ENCODE measurements at places on chromosomes 5 and 9. TPM values are rescaled to one million over a fixed set of nuclear protein-coding genes. Genes with fewer than 3 reads are reported as not detected.
A peak's percentile ranks its signal among the peaks of the same experiment; 100 is the strongest.

The CAMK2A gene
- total RNA-seq = not detected

- H3K4me1 ChIP-seq = peaks cover 32% of the 10 kb centered on the region
- peak overlapping the region; percentile 97 for H3K4me3 ChIP-seq
- H3K27me3 ChIP-seq = peaks cover 6% of the 10 kb centered on the region
- peak; percentile 95 for DNase-seq
- H3K36me3 ChIP-seq = no peaks in the 10 kb centered on the region
- H3K27ac ChIP-seq = peak overlapping the region; percentile 100
These were observed 631 bp upstream of the C9orf72 start for GRCh38 chr9:27573634-27574590.

GRCh38 chr5:54646356-54647101 lies 129.0 kb downstream of the SNX18 start:
- peaks cover 50% of the 10 kb centered on the region for H3K4me1 ChIP-seq
- peak; percentile 74 for DNase-seq
- H3K36me3 ChIP-seq = peaks cover 4% of the 10 kb centered on the region
- H3K4me3 ChIP-seq = peak overlapping the region; percentile 46

DNA sequence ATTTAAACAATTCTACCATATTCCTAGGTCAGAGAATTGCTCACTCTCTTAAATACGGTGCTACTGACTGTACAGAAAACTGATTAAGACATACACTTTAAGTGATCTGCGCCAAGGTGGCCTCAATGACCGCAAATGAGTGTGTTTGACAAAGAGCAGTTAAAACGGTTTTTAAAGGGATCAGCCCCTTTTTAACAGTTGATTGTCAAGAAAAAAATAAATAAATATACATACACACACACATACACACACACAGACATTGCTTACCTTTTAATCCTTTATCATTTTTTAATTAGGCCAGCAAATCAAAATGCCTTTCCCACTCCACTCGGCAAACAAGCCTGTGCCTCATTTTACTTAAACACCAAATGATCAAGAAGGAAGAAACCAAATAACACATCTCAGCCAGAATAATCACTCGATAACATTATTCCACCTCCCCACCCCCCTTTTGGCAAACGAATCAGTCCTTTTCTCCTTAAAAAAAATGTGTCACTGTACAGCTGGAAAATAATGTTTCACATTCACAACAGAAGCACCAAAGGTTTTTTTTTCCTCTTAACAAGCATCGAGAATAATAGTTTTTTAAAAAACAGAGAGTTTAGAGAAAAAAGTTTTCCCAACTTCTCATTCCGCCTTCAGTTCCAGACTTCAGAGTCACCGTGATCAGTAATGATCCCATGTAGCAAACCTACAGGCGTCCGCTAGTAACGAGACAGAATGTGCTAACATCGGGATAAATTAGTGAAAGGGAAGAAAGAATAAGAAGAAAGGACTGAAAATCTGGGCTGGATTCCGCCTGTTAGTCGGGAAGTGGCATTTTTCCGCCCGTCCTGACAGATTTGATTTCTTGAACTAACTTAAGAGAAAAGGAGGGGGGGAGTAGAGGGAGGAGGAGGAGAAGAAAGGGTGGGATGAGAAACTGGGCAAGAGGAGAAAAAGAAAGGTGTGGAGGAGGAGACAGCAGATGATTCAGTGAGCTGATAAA lies at the start of gene ZNF608:
Gene ZNF608, minus strand, starts transcription at position 712 of the 988 bp plus-strand sequence. CDS start 1,650 bp downstream, outside the sequence.
- H3K27me3 ChIP-seq = peaks cover 41% of the 10 kb centered on the region
- no peaks in the 10 kb centered on the region for H3K36me3 ChIP-seq
- peaks cover 2% of the 10 kb centered on the region for H3K4me1 ChIP-seq
- no peak within 1 kb of the TSS for H3K27ac ChIP-seq
- no peak for DNase-seq
- H3K4me3 ChIP-seq = no peak within 1 kb of the TSS

DNA sequence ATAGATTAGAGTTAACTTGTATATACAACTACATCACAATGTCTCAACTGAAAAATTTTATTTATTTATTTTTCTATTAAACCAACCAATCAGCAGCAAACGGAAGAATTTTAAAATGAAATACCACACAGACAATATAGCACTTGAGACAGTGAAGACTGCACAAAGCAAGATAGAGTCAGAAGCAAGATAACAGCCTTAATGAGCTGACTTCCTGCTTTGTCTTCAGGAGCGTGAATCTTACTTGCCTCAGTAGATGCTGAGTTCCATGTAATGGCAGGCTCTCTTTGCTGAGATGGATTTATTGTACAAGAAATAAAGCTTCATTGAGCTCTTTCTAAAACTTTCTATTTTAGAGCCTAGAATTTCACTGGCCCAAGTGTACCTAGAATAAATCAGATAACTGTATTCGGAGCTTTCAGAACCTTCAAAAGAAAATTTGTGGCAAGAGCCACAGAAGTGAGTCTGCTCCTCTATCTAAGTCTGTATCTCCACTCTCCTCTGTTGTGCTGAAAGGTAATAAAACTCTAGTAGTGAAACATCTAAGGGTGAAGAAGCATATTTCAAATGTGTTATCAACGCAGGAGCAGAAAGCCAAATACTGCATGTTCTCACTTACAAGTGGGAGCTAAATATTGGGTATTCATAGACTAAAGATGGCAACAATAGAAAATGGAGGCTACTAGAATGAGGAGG lies 83.3 kb upstream of the ANKRD55 start:
- H3K27me3 ChIP-seq = peaks cover 2% of the 10 kb centered on the region
- no peak overlapping the region for H3K4me3 ChIP-seq
- H3K36me3 ChIP-seq = no peaks in the 10 kb centered on the region
- DNase-seq = no peak
- H3K4me1 ChIP-seq = peaks cover 28% of the 10 kb centered on the region
- no peak overlapping the region for H3K27ac ChIP-seq

- H3K27ac ChIP-seq = no peak overlapping the region
- no peak for DNase-seq
- no peak overlapping the region for H3K4me3 ChIP-seq
- peaks cover 5% of the 10 kb centered on the region for H3K27me3 ChIP-seq
These were observed 25.2 kb downstream of the TMEM252 start for GRCh38 chr9:68515326-68516017.

The PRKACG gene
- total RNA-seq = not detected

The ADCY2 gene
- total RNA-seq = not detected

DNA sequence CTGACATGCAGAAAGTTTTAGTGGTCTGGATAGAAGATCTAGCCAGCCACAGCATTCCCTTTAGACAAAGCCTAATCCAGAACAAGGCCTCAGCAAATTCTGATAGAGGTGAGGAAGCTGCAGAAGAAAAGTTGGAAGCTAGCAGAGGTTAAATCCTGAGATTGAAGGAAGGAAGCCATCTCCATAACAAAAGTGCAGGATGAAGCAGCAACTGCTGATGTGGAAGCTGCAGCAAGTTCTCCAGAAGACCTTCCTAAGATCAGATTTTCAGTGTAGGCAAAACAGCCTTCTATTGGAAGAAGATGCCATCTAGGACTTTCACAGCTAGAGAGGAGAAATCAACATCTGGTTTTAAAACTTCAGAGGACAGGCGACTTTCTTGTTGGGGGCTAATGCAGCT lies 77.5 kb downstream of the TRIO start:
- H3K27me3 ChIP-seq = peaks cover 23% of the 10 kb centered on the region
- no peaks in the 10 kb centered on the region for H3K36me3 ChIP-seq
- H3K4me1 ChIP-seq = peaks cover 8% of the 10 kb centered on the region
- no peak overlapping the region for H3K4me3 ChIP-seq
- H3K27ac ChIP-seq = no peak overlapping the region
- DNase-seq = no peak

GRCh38 chr5:134440201-134440755 lies 28.6 kb upstream of the CDKN2AIPNL start:
- peaks cover 11% of the 10 kb centered on the region for H3K4me1 ChIP-seq
- H3K27ac ChIP-seq = no peak overlapping the region
- no peaks in the 10 kb centered on the region for H3K27me3 ChIP-seq
- no peak overlapping the region for H3K4me3 ChIP-seq

DNA sequence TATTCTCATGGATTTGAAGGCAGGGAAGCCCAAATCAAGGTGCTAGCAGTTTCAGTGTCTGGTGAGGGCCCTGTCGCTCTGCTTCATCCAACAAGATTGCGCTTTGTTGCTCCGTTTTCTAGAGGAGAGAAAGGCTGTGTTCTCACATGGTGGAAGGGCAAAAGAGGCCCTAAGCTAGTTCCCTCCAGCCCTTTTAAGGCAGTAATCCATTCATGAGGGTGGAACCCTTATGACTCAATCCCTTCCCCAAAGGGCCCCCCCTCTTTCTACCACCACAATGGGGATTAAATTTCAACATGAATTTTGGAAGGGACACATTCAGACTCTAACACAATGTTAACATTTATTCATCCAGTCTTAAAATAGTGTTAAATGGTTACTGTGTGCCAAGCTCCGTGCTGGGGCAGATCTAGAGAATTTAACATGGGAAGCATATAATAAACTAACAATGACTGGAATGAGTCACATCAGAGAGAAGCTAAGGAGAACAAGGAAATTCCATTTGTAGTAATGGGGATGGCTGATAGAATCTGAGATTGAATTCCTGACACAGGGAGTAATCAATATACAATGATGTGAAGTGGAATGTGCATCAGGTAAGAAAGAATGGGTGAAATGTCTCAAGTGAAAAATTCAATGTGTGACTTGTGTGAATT lies 382.8 kb upstream of the ZNF608 start:
- no peaks in the 10 kb centered on the region for H3K36me3 ChIP-seq
- H3K27me3 ChIP-seq = no peaks in the 10 kb centered on the region
- no peak overlapping the region for H3K27ac ChIP-seq

- H3K27ac ChIP-seq = no peak overlapping the region
- H3K4me3 ChIP-seq = no peak overlapping the region
- H3K36me3 ChIP-seq = no peaks in the 10 kb centered on the region
- peaks cover 9% of the 10 kb centered on the region for H3K4me1 ChIP-seq
- DNase-seq = no peak
These were observed 181.8 kb downstream of the GADD45G start for GRCh38 chr9:89786655-89787054.

The HTR1A gene
- total RNA-seq = not detected

- peaks cover 2% of the 10 kb centered on the region for H3K27me3 ChIP-seq
- DNase-seq = no peak
- peak overlapping the region; percentile 84 for H3K4me3 ChIP-seq
- no peak overlapping the region for H3K27ac ChIP-seq
- no peaks in the 10 kb centered on the region for H3K36me3 ChIP-seq
These were observed 619 bp upstream of the APC start for GRCh38 chr5:112737070-112737462.

GRCh38 chr9:25684321-25684720 lies 6.1 kb upstream of the TUSC1 start:
- H3K27me3 ChIP-seq = no peaks in the 10 kb centered on the region
- no peak overlapping the region for H3K27ac ChIP-seq
- H3K4me1 ChIP-seq = no peaks in the 10 kb centered on the region
- no peak overlapping the region for H3K4me3 ChIP-seq
- H3K36me3 ChIP-seq = no peaks in the 10 kb centered on the region

GRCh38 chr5:179143446-179143845 lies 83.3 kb downstream of the ZNF354C start:
- H3K36me3 ChIP-seq = peaks cover 3% of the 10 kb centered on the region
- no peak overlapping the region for H3K4me3 ChIP-seq
- H3K4me1 ChIP-seq = peaks cover 14% of the 10 kb centered on the region
- DNase-seq = no peak

GRCh38 chr5:143182901-143183820 lies 220.3 kb downstream of the NR3C1 start:
- peaks cover 30% of the 10 kb centered on the region for H3K36me3 ChIP-seq
- H3K4me3 ChIP-seq = peak overlapping the region; percentile 43
- H3K27me3 ChIP-seq = no peaks in the 10 kb centered on the region
- H3K4me1 ChIP-seq = peaks cover 61% of the 10 kb centered on the region
- peak overlapping the region; percentile 82 for H3K27ac ChIP-seq
- DNase-seq = peak; percentile 33

DNA sequence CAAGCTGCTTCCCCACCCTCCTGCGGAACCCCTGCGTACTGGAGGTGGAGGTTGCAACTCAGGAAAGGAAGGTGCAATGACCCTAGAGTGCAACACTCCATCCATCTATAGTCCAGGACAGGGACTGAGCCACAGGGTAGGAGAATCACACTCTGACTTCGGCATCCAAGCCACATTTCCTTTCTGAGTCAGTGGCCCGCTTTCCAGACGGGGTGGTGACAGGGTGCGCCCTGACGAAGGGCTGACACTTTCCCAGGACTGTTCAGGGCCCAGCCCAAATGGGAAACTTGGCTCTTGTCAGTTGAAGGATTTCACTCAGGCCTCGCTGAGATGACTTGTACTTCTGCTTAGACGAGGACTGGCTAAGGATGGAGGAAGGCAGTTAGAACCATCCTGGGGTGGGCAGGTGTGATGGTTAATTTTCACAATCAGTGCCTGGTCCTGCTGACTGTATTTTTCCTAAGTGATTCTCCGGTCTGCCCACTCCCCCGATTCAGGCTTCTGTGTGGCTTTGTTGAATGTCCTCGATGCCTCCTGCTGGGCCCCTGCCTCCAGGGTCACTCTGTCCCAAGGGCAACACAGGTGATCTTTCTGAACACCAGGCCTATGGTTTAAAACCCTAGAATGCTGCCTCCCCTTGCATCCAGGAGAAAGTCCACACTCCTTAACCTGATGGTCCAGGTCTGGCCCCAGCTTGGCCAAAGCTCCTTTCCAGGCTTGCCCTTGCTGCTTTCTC lies 228.1 kb downstream of the FSTL4 start:
- H3K27me3 ChIP-seq = peaks cover 9% of the 10 kb centered on the region
- H3K36me3 ChIP-seq = no peaks in the 10 kb centered on the region
- no peak for DNase-seq

GRCh38 chr5:157045601-157046000 lies 13.3 kb downstream of the HAVCR1 start:
- H3K36me3 ChIP-seq = peaks cover 5% of the 10 kb centered on the region
- no peak overlapping the region for H3K4me3 ChIP-seq
- no peak overlapping the region for H3K27ac ChIP-seq
- peaks cover 22% of the 10 kb centered on the region for H3K4me1 ChIP-seq

DNA sequence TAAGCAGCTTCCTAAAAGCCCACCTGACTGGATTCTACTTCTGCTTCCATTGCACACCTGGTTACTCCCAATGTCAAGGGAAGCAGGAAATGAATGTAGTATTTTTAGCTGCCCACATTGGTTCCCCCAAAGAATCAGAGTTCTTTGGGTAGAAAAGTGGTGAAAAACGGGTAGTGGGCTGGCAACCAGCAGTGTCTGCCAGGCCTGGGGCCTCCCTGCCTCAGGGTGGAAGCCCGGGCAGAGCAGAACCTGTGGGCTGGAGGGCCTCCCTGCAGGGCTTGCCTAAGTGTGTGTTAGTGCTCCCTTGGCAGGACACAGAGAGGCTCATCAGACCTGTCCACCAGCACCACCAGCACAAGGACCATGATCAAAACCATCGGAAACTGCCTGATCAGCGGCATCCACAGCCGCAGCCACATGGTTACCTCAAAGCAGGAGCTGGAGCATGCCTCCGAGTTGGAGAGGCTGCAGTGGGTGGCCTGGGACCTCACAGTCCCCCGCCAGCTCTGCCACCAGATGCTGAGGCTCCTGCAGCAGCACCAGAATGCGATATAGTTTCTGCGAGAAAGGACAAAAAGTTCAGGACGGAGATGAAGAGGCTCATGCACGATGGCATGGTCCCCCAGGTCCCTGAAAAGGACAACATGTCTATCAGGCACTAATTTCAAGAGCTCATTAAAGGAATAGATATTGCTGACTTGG lies 72.2 kb downstream of the PTPDC1 start:
- H3K36me3 ChIP-seq = no peaks in the 10 kb centered on the region
- H3K27ac ChIP-seq = no peak overlapping the region
- H3K4me1 ChIP-seq = peaks cover 8% of the 10 kb centered on the region
- peaks cover 2% of the 10 kb centered on the region for H3K27me3 ChIP-seq
- DNase-seq = no peak

GRCh38 chr5:133015466-133015865 lies 10.9 kb downstream of the ZCCHC10 start:
- no peak overlapping the region for H3K27ac ChIP-seq
- DNase-seq = no peak
- H3K4me1 ChIP-seq = no peaks in the 10 kb centered on the region
- peaks cover 41% of the 10 kb centered on the region for H3K36me3 ChIP-seq
- H3K27me3 ChIP-seq = no peaks in the 10 kb centered on the region
